Activated CD4-positive, alpha-beta memory T cell treated with anti-CD3 and anti-CD28 coated beads for 36 hours (primary cell): ENCODE measurements at places on chromosomes 4 and X. TPM values are rescaled to one million over a fixed set of nuclear protein-coding genes. Genes with fewer than 3 reads are reported as not detected.

Gene PAGE5
- 0.68 TPM for total RNA-seq

Gene PGRMC1
- total RNA-seq = 29.4 TPM

GRCh38 chr4:142556570-142557238, 289.4 kb downstream of the INPP4B start:
- peak overlapping the region; percentile 68 for H3K4me3 ChIP-seq
- H3K27ac ChIP-seq = peak overlapping the region; percentile 90
- peaks cover 76% of the 10 kb centered on the region for H3K4me1 ChIP-seq
- H3K27me3 ChIP-seq = no peaks in the 10 kb centered on the region
- H3K36me3 ChIP-seq = peaks cover 7% of the 10 kb centered on the region
- no peak for DNase-seq

DNA sequence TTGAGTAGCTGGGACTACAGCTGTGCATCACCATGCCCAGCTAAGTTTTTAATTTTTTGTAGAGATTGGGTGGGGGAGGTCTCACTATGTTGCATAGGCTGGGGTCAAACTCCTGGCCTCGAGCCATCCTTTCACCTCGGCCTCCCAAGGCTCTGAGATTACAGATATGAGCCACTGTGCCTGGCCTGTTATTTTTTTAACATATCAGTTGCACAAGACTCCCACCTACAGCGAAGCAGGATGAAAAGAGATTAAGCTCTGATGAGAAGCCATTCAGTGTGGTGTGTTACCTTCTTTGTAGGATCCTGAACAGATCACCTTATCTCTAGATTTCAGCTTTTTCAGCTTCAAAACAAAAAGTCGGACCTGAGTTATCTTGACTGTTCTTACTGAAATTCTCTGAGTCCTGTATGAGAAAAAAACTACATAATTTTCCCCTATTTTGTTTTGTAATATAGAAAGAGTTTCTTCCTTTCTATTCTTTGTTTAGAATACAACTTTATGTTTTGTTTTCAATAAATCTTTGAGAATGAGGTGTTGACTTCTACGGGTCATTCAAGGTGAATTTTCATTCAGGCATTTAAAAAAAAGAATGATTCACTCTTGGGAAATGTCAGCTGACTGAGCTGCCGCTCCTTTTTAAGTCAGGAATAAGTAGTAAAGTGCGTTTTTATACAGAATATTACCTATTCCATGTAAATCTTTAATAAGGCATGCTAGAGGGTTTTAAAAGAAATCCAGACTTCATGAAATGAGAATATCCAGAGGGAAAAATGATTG, 134.6 kb downstream of the ARSF start:
- no peak for DNase-seq
- no peaks in the 10 kb centered on the region for H3K36me3 ChIP-seq
- H3K27ac ChIP-seq = no peak overlapping the region
- no peak overlapping the region for H3K4me3 ChIP-seq

Gene TKTL2
- not detected for total RNA-seq

Gene MMRN1
- total RNA-seq = not detected

GRCh38 chr4:152038238-152038637, 277.4 kb upstream of the GATB start:
- H3K27me3 ChIP-seq = no peaks in the 10 kb centered on the region
- H3K36me3 ChIP-seq = peaks cover 4% of the 10 kb centered on the region
- no peak overlapping the region for H3K27ac ChIP-seq
- no peak for DNase-seq
- no peak overlapping the region for H3K4me3 ChIP-seq
- no peaks in the 10 kb centered on the region for H3K4me1 ChIP-seq

GRCh38 chr4:119027811-119028210, 107.8 kb upstream of the MYOZ2 start:
- no peak overlapping the region for H3K4me3 ChIP-seq
- H3K27ac ChIP-seq = no peak overlapping the region
- no peak for DNase-seq

Gene LDOC1
- 8.7 TPM for total RNA-seq
